Tibial nerve (tissue), 4 donors: ENCODE measurements at places on chromosomes 1 and 21.

DNA sequence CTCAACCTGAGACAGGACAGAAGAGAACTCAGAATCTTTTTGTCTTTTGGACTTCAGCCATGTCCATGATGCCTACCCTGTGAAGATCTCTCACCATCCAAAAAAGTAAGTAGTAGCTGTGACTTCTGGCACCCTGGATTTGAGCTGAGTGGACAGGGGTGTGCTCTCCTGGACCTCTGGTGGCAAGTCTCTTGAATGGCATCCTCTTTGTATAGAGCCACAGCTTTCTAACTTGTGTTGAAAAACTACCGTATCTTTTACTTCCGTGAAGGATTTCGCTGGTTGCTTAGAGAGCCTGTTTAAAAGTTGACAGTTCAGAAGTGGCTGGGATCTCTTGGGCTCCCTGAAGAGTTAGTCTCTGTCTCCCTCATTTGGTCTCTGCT lies 1.8 kb downstream of the MFN2 start:
- DNase-seq, result no peak

- DNase-seq, result no peak
Observed at GRCh38 chr1:241551759-241552638, 19.8 kb downstream of the KMO start.

GRCh38 chr1:174414203-174414602 lies 33.6 kb upstream of the GPR52 start:
- DNase-seq, result no peak

DNA sequence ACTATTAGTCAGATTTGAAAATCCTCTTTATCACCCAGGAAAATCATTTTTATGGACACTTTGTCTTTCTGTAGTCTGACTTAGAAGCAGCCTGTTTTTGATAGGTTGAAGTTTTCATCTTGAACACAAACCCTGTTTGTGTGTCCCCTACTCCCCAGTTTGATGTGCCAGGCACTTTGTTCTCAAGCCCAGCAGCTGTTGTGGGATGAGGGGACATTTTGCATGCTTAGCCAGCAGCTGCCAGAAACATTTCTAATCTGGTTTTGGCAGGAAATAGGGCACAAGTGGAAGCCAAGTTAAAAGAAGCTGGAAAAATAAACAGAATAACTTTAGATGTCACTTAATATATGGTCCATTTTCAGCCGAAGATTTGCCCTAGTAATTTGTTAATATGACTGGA lies 29.9 kb downstream of the ACTN2 start:
- DNase-seq, result no peak

- DNase-seq, result no peak
Observed at GRCh38 chr1:43913051-43913501, 20.5 kb upstream of the ARTN start.

DNA sequence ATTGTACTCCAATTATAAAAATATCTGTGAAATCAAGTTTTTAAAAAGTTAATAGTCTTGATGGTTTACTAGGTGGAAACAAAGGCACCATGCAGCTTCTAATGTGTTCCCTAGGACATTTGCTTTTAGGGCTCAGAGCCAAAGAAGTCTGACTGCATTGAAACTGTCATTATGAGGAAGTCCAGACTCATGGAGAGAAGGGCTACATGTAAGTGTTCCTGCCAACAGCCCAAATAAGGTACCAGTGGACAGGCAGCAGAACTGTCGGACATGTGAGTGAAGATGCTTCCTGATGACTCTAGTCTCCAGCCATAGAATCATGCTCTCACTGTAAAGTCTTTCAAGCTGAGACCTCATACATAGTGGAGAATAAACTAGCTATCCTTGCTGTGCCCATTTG lies 287.6 kb downstream of the AKT3 start:
- DNase-seq, result no peak

GRCh38 chr1:2230781-2231531 lies 2.8 kb downstream of the SKI start:
- no peak for DNase-seq

GRCh38 chr1:167695147-167695546 lies 26.6 kb upstream of the MPZL1 start:
- DNase-seq, result no peak

DNA sequence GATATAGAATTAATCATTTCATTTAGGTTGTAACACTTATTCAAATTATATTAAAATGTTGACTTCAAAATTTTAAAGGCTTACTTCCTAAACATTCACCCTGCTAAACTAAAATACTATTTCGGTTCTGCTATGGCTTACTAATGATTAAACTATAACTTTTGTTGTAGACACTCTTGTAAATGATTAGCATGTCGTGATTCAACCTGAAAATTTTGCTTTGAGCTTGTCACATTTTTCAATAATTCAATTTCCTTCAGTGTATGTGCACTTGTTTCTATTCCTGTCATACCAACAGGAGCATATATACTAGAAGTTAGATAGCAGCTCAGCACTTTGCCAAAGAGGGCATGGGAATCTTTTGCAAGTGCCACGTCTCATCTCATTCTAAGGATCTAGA lies 1018.8 kb downstream of the AMY1C start:
- DNase-seq, result no peak

GRCh38 chr1:210262167-210262896 lies 29.7 kb downstream of the SERTAD4 start:
- no peak for DNase-seq

DNA sequence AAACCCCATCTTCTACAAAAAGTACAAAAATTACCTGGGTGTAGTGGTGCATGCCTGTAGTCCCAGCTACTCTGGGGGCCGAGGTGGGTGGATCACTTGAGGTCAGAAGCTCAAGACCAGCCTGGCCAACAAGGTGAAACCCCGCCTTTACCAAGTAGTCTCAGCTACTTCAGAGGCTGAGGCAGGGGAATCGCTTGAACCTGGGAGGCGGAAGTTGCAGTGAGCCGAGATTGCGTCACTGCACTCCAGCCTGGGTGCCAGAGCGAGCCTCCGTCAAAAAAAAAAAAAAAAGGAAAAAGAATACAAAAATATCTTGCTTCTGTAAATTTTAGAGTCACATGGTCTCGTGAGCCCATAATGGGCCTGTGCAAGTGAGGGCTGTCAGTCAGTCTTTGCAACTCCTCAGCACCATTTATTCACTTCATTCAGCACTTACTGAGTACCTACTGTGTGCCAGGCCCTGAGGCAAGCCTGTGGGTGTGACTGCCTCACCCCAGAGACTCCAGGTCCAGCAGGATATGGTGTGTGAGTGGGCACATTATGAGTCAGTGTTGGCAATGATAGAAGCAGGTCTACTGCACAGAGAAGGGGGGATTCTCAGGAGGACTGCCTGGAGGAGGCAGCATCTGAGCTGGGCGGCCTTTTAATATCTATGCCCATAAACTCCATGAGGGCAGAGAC lies 46.8 kb upstream of the TARDBP start:
- DNase-seq, result no peak

- DNase-seq, result no peak
Observed at GRCh38 chr21:45600248-45600647, 43.3 kb upstream of the PCBP3 start.

GRCh38 chr21:33753886-33754285 lies 111.6 kb downstream of the ITSN1 start:
- DNase-seq, result no peak

GRCh38 chr21:41071258-41072171 lies 96.4 kb upstream of the BACE2 start:
- DNase-seq, result no peak
